SK-N-DZ (cell line): ENCODE measurements at places on chromosomes 6 and 20.
A peak's percentile ranks its signal among the peaks of the same experiment; 100 is the strongest.

DNA sequence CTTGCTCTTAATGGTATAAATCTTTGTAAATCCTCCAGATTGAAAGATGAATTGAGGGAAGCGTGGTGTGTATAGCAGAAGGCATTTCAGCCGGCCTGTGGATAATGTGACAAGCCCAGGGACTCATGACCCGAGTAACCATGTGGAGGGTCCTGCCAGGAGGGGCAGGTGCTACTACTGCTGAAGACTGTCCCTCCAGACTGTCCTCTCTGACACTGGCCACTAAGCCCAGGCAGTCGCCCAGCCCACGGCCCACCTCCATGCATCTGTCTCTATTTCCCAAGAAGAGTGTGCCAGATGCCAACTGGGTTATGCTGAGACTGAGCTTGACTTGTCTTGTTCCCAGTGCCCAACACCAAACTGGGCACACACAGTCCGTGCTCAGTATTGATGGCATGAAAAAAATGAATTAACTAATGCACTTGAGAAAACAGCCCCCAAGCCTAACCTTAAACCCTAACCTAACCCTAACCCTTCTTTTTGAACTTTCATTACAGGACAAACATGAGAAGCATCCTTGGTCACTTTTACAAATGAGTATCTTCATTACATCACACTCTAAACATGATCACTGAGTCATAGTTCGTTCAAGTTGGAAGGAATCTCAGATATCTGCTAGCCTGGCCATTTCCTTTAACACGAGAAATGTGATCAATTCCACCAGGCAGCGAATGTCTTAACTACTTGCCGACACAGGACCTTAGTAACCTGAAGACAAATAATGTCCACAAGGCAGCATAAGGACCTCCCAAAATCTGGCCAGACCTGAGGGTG lies 182.2 kb upstream of the RREB1 start:
- DNase-seq = no peak

DNA sequence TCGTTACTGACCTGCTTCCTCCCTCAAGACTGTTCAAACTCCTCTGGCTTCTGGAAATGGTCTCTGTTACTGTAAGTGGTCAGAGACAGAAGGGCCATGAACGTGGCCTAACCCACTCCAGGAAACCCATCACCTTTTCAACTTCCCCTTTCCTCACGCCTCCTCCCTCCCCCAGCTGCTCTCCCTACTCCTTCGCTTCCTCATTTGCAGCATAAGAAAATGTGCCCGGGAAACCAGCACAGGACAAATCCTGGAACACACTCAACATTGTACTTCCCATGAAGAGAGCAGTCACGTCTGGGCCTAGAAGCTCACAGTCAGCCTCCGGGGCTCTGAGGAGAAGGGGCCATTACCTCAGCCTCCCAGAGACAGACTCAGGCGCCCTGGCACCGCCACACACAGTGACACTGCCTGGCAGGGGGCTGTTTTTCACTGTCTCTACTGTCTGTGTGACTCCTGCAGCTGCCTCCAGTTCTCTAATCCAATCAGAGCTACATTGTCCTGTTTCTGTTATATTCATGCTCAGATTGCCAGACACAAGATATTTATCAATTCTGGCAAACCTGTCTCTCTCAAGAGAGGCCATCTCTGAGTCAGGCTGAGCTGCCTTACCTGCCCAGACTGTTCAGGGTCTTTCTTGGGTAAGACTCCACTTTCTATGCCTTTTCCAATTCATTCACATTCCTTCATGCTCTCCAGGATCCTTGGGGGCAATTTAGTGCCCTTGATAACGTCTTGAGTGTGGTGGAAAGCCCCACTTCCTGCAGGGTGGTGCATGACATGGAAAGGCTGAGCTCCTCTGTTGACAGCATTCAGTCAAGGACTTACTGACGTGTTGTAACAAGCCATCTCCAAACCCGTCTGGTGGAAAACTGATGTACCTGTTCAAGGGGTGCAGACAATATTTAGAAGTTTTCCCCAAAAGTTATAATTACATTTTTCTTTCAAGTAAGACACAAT lies 242.2 kb downstream of the HIVEP2 start:
- peak; percentile 95 for DNase-seq

DNA sequence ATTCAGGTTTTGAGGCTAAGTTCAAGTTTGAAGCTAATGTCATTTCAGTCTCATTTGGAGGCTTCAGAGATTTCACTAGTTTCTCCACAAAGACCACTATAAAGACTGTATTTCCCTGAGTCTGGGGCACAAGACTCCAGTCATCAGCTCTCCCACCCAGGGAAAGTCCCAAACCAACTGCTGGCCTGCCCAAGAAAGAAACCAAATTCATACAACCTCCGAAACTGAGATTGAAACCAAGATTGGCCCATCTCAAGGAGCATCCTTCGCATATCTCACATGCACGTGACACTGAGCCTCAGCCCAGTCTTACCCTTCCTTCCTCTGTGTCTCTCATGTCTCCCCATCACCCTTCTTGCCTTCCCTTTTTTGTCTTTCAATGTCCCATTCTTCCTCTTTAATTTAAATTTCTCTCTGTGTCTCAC lies 3.5 kb upstream of the LTA start:
- no peak for DNase-seq

DNA sequence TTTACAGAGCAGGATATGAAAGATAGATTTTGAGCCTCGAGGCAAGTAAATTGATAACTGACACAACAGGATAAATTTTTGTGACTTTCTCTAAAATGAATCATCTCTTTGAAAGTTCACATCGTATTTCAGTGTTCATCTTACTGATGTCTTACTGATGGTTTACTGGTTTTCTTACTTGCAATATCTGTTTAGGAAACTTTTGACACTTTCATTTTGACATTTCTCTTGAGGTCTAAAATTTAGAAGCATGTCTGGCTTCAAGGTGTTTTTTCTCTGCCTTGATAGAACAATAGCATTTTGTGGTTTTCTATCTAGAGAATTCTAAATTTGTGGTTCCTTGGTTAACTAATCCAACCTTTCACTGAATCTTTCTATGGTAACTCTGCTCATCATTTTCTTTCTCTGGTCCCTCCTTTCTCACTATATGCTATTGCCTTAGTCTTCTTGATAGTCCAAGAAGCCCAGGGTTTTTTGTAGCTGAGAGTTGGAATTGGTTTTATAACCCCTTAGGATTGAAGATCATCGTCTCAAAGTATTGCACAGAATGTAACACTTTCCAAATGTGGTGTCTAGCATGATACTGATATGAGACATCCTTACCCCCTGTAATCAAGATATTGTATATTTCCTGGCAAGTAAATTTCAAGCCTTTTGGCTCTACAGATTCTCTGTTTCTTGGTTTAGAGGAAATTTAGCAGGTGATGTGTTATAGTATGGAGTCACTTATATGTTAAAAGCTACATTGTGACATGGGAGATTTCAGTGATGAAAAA lies 98.7 kb downstream of the RNF144B start:
- no peak for DNase-seq

- no peak for DNase-seq
Measured at GRCh38 chr6:90464507-90464906, 122.4 kb downstream of the MAP3K7 start.

DNA sequence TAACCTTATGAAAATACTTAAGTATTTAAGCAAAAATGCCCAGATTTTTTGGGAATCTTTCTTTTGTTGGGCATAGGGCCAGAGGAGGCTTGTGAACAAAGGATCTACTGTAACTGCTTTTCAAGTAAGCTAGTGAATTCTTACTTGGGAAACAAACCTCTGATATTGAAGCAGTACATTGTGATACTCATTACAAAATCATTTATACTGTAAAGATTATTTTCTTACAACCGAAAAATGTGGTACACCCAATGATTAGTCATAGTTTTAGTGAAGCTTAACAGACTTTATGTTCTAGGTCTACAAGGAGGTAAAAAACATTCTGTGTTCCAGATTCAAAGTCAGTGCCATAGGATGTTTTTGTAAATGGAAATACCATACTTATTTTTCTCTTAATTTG lies 272.9 kb upstream of the KCNQ5 start:
- DNase-seq = no peak

GRCh38 chr20:52799130-52799529 lies 173.0 kb upstream of the TSHZ2 start:
- DNase-seq = no peak

- DNase-seq = no peak
Measured at GRCh38 chr6:36160147-36160760, 29.9 kb downstream of the MAPK13 start.

DNA sequence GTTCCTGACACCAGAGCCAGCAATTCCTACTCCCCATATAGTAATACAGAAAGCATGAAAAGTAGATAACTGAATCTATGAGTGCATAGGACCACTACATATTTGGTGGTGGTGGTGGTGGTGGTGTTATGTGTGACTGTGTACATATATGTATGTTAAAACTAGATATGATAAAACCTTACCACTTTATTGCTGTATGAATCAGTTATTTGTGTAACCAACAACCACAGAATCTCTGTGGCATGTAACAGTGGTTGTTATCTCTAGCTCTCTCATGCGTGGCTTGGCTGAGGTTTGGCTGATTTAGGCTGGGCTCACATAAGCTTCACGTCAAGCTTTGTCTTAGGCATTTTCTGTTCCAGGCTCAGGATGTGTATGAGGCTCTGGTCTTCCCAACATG lies 55.7 kb downstream of the PLCB1 start:
- no peak for DNase-seq

DNA sequence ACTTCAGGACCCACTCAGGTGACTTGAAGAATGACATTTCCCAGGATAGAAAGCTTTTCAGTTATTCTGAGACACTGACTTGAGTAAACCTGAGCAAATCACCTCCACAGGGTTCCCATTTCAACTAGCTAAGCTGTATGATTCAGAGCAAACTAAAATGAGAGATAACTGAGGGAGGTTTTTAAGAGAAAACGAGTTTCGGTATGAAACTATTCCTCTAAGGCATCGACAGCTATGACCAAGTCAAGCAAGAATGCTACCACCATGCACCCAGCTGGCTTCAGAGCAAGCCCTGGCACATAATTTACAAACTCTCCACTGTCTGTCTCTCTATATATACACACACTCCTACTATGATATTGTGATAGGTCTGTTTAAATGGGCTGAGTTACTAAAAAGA lies 75.4 kb downstream of the PERP start:
- no peak for DNase-seq

DNA sequence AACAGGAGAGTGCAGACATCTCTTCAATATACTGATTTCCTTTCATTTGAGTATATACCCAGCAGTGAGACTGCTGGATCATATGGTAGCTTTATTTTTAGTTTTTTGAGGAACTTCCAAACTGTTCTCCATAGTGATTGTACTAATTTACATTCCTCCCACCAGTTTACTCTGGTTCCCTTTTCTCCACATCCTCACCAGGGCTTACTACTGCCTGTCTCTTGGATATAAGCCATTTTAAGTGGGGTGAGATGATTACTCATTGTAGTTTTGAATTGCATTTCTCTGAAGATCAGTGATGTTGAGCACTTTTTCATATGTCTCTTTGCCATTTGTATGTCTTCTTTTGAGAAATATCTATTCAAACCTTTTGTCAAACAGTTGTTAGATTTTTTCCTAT lies 64.9 kb upstream of the HMGCLL1 start:
- no peak for DNase-seq

DNA sequence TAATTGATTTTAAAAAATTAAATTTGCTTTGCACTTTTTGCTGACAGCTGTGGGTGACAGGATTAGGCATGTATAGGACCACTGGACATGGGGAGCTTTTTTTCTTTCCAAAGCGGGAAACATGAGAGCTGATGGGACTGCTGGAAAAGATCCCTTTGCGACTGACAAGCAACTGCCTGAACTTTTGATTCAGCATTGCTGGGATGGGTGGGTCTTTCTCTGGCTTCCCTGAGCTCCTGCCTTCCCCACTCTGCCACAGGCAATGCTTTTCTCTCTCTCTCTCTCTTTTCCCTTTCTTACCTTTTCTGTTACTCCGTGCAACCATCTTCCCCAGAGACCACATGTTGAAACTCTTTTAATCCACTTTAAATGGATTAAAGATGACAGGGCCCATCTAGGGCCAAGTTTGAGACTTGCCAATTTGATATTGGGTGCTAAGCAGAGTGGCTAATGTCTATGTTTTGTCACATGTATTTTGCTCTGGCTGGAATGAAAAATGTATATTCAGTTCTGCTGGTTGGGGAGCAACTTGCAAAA lies 33.5 kb upstream of the TPD52L1 start:
- no peak for DNase-seq

DNA sequence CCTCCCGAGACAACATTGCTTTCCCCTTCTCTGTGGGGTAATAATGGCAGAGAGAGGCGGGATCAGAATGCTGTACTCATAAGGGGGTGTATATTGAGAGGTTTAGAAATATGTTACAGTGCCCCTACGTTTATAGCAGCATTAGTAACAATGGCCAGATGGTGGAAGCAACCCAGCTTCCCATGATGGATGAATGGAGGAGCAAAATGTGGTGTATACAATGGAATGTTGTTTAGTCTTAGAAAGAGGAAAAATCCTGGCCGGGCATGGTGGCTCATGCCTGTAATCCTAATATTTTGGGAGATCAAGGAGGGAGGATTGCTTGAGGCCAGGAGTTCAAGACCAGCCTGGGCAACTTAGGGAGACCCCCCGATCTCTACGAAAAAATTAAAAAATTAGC lies 12.9 kb downstream of the BANF2 start:
- DNase-seq = no peak

GRCh38 chr20:23080521-23080920 lies 5.6 kb downstream of the CD93 start:
- no peak for DNase-seq
